Stimulated activated CD4-positive, alpha-beta T cell treated with anti-CD3 and anti-CD28 coated beads, TNF-alpha, amount 100 ng/mL, for 4 hours (primary cell): ENCODE measurements at places on chromosomes 2 and 18.
A peak's percentile ranks its signal among the peaks of the same experiment; 100 is the strongest.

DNA sequence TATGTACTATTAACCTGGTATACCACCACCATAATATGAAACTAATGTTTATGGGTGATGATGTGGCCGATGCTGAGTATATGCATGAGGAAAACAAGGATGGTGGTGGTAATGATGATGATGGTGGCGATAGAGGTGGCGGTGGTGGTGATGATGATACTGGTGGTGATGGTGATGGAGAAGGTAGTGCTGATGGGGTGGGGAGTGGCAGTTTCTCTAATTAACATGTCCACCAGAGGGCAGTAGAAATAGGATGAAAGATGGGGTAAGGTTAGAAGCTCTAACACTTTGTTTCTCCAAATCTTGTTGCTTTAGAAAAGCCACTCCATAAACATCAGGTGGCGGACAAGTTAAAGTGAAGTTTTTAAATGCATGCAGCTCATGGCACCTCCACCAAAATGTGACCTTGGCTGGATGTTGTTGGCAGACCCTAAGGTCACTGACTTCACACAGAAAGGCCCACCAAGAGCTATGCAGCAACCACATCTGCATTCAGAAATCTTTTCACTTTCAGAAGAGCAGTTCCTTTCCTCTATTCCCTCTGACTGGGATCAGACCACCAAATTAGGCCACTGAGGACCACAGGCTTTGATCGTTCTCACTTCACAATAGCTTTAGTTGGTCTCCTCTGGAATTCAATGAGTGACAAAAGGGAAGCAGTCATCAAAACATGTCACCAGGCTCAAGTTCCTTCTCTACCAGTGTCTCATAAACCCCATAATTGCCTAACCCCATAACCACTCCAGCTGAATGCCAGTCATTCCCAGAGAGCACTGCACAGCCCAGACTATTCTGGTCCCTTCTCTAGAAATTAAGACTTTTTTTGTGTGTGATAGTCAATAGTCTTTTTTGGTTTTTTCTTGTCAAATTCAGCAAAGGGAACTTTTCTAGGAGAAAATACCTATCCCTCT is 7.5 kb upstream of the BCL11A start:
- no peak for DNase-seq

DNA sequence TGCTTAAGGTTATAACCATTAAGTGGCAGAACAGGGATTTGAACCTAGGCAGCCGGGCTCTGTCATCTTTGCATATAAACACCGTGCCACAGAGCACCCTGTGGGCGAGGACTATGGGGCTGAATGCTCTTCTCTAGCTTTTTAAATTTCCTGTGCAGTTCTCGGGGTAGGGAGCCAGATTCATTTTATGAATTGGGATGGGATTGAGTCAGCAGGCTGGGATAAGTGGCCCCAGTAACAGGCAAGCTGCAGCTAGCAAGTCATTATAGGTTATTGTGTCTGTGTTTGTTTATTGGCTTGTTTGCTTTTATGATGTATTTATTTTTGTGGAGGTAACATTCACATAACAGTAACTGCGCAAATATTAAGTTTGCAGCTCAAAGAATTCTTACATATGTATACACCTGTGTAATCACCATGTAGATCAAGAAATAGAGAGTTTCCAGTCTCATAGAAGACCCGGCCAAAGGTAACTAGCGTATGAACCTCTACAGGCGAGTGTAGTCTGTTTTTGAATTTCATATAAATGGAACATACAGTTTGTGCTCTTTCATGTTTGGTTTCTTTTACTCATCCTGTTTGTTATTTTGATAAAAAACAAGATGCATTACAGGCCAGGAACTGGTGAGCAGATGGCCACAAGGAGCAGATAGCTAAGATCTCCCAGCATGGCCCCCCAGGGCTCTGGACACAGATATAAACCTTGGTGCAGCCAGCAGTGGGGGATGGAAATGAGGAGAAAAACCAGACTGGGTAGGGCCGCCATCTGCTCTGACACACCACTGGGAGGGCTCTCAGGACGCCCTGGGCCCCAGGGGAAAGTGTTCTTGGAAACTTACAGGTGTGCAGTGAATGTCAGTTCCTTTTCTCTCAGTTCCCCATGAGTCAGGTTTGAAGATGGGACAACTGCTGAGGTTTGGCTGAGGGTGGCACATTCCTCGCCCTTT is 49.2 kb upstream of the GPR155 start:
- no peak for DNase-seq

- no peak for DNase-seq
Measured at GRCh38 chr2:20917719-20918572, 95.0 kb upstream of the LDAH start.

DNA sequence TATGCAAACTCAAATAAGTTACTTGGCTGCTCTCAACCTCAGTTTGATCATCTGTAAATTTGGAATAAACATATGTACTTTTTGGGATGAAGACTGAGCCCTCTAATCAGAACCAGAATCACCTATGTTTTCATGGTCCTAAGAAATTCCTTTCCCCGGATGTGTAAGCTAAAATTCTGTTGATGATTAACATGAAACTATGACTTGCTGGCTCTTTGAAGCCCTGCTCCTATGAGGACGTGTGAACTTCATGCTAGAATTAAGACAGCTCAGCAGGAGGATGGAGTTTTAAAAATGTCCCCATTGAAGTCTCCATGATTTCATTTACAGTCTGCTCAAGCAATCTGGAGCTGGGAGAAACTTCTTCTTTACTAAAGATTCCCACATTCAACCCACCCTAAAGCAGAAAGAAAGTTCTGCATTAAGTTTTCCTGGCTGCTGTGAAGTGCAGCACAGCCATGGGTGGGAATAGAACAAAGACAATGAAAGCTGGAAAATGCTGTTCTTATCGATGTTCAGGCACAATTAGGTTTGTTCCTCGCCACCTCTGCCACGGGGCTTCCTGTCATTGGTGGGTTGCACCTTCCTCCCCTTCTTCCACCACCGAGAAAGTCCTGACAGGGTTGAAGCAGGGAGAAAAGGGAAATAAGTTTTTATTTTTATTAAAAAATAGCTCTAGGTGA is 50.9 kb downstream of the ADCYAP1 start:
- DNase-seq = no peak

DNA sequence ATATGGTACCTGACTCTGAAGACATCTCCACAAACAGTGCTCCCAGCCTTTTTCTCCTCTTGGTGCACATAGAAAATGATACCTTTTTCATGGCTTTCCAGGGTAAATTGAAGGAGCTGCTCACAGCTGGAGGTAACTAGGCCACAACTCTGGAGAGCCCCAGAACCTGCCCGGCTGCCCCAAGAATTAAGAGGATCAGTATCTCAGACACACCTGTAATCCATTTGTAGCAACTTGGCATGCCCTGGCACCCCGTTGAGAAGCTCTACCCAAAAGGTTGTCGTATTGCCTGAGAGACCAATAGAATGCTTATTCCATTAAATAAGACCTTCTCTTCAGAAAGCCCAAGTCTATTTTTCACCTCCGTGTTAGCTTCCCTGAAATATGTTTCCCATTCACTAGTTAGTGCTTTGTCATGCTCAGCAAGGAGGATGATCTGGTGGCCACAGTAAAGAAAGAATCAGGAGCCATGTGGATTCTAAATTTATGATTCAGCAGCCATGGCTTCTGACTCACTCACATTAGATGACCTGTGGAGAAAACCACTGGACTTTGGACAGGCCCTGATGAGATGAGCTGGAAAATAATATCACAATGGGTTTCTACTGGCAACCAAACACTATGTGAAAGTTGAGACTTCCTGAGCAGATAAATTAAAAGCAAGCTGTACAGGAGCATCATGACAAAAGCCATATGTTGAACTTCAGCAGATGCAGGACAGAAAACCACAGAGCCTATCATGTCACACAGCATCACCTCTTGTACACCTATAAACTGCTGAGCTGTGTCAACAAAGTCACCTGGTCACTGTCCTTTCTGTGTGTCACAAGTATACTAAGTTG is 253.3 kb upstream of the OSR1 start:
- DNase-seq = no peak

DNA sequence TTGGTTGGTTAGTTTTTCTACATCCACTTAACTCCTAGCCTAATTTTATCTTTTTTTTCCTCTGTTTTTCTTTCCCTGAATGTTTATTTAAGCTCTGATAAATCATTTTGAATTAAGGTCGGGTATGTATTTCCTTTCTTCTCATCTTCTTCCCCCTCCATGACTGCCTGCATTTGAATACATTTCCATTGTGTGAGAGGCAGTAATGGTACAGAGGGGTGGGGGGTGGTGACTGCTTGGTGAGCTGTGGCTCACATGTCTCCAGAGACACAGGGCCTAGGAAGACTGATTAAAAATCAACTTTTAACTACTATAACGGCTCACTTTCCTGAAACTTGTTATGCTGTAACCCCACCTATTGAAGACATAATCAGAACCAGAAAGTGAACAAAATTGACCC is 58.0 kb downstream of the NEDD4L start:
- DNase-seq = no peak

- no peak for DNase-seq
Measured at GRCh38 chr18:48842259-48843061, 108.3 kb downstream of the SMAD7 start.

- DNase-seq = peak; percentile 28
Measured at GRCh38 chr2:38750011-38750890, 910 bp downstream of the SRSF7 start.

DNA sequence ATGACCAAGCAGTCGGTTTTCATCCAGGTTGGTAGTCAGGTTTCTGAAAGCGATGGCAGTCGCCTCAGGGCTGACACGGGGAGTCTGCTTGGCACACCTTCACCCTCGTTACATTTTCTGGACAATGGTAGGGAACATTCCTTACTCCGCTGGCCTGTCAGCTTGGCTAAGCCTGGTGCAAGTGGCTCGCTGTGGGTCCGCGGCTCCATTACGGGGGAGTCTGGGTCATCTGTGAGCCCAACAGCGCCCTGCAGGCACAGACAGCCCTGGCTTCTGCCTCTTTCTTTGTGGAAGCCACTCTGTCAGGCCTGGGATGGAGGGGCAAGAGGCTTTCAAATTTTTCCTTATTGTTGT is 95.6 kb downstream of the HDAC4 start:
- no peak for DNase-seq

GRCh38 chr2:43111788-43112554 is 114.4 kb downstream of the ZFP36L2 start:
- DNase-seq = no peak

DNA sequence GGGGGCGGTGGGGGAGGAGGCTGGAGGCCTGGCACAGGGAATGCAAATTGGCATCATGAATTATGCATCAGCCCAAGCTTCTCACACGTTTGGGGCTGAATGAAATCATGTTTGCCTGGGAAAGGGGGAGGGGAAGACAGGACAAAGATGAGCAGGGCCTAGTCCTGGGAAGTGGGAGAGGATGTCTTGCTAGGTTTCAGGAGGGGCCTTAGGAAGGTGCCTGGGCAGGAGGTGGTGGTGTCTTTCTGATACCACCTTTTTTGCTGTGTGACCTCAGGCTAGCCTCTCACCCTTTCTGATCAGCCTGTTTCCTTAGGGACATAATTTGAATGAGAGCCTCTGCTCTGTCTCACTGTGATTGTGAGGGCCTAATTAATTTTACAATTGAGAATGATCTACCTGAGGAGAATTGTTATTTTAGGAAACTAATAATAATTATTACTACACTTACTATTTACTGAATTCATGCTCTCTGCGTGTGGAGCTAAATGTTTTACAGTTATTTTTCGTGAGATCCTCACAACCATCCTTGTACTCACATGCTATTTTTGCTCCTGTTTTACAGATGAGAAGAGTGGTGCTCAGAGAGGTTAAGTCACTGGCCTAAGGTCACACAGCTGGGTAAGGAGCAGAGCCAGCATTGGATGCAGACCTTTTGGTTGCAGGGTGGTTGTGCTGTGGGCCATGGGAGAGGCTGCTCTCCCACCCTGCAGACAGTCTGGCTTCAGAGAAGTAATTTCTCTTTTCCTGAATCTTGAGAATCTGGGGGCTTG is 39.6 kb downstream of the INHBB start:
- no peak for DNase-seq

- DNase-seq = no peak
Measured at GRCh38 chr2:101794141-101794540, 96.6 kb downstream of the MAP4K4 start.
